ENCODE measurements at places on chromosomes 3 and 15.

DNA sequence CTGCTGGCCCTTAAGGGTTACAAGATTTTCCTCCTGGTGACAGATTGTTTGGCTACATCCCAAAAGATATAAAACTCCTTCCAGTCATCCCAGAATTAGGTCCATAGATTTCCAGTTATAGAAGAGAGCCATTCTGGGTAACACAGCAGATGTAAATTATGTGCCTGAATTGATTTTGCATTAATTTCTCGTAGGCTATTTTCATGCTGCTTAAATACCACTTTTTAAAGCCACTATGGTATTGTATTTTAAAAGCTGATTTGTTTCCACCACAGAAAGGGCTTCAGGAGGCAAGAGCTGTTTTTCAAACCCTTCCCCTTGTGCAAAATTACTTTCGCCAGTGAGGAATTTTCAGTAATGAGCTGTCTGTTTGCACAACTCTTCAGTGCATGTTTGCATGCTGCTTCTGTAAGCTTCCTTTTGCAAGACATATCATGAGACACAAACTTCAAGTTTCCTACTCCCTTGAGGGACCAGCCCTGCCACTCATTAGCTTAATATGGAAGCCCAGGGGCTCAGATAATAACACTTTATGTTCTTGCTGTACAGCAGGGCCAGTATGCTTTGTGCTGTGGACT lies 105.4 kb upstream of the TNIK start:
- DNase-seq: peak; percentile 11

GRCh38 chr15:51349156-51349844 lies 7.8 kb downstream of the GLDN start:
- no peak for DNase-seq

DNA sequence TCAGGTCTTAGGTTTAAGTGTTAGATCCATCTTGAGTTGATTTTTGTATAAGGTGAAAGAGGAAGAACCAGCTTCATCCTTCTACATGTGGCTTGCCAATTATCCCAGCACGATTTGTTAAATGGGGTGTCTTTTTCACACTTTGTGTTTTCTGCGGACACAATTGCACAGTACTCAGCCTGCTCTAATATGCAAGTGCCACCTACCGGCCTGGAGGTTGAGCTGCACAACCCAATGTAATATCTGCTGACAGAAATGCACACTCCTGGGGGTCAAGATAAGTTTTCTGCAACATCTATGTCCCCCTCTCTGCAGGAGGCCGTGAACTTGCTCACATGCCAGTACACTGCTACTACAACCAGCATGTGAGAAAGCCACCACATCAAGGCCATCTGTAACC lies 791.9 kb upstream of the ROBO1 start:
- DNase-seq: no peak

DNA sequence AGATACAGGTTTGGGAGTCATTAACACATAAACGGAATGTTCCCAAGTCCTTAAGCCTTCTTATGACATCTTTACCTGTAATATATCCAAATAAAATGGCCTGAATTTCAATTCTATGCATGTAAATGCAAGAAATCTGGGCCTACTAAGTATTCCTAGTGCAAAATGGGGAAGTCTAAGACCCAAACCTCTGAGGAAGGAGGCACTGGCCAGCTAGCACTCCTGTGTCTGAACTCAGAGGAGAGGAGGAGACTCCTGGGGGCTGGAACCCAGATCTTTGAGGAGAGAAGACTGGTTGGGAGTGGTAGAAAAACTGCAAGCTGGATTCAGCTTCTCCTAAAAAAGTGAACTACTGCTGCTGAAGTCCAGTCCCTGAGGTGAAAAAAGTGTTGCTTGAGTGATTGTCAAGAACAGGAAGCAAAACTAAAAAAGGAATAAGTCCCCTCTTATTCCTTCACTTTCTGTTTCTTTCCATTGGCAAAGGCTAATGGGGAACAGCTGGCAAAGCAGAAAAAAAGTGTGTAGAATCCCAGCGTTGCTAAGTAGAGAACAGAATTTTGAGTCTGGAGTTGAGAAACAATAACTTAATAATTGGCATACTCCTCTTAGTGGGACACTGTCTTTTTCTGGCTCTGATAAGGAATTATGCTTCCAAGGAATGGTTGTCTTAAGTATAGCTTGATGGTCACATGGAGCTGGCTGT lies 54.8 kb upstream of the ATP2C1 start:
- DNase-seq: no peak

DNA sequence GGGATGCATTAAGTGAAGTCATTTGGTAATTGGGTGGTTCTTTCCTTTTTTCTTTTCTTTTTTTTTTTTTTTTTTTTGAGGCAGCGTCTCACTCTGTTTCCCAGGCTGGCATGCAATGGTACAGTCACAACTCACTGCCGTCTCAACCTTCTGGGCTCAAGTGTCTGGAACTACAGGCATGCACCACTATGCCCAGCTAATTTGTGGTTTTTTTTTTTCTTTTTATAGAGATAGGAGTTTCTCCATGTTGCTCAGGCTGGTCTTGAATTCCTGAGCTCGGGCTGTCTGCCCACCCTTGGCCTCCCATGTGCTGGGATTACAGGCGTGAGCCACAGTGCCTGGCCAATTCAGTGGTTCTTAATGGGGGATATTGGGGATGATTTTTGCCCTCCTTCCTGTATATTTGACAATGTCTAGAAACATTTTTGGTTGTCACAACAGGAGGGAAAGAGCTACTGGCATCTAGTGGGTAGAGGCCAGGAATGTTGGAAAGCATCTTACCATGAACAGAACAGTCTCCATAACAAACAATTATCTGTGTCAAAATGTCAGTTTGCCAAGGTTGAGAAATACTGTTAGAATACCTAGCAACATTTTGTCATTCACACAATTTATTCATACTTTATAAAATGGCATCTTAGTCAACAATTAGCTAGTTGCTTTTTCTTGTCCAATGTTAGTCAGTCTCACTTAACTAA lies 79.4 kb upstream of the CNTN3 start:
- DNase-seq: no peak

- peak; percentile 3 for DNase-seq
Observed at GRCh38 chr3:140128631-140129030, 193.6 kb downstream of the CLSTN2 start.

DNA sequence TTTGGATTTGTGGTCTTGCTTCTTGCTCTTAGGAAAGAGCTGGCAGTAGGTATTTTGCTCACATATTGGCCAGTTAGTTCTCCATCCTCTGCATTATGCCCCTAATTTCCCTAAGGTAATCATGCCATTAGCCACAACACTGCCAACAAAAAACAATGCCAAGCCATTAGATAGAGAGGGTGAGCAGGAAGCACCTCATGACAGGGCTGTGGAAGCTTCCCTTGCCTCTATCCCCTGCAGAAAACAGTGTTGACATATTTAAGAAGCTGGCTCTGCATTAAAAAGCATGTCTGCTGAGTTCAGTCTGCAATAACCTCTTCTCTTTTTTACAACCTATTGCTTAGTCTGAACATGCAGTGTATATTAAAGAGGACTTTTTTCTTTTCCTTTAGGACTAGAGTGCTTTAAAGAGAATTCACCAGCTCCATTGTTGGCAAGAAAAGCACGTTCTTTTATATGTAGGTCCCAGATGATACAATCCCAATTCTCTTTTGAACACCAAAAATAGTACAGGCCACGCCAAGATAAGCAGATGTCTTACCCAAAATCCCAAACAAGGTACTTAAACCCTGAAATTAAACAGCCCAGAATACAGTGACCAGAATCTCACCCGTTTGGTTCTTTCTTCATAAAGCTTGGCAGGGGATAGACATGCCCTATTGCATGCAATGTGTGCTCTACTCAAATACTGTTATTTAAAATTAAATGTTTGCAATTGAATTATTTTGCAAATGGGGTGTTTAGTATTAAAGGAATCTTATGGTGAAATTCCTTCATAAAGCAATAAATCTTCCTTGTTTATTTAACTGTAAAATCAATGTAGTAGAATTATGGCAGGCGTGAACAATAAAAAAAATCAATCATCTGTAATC lies 93.7 kb upstream of the UBE3A start:
- DNase-seq: no peak

GRCh38 chr3:160150525-160150924 lies 74.7 kb upstream of the C3orf80 start:
- peak; percentile 32 for DNase-seq

DNA sequence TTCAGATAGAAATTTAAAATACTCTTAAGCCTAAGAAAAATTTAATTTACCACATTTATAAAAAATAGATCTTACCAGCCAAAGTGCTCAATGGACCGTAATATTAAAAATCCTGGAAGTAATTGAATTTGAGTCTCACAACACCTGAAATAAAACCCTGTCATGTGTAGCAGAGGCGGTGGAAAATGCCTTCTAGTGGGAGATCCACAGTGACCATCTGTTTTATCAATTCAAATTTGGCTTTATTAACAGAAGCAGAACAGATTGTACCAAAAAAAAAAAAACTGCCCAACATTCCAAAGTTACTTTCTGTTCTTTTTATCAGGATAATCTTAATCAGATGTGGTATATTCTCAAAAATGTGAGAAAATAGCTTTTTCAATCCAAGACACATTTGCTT lies 71.7 kb downstream of the DMXL2 start:
- DNase-seq: no peak

- DNase-seq: no peak
Observed at GRCh38 chr15:90650956-90651689, 66.0 kb upstream of the BLM start.

DNA sequence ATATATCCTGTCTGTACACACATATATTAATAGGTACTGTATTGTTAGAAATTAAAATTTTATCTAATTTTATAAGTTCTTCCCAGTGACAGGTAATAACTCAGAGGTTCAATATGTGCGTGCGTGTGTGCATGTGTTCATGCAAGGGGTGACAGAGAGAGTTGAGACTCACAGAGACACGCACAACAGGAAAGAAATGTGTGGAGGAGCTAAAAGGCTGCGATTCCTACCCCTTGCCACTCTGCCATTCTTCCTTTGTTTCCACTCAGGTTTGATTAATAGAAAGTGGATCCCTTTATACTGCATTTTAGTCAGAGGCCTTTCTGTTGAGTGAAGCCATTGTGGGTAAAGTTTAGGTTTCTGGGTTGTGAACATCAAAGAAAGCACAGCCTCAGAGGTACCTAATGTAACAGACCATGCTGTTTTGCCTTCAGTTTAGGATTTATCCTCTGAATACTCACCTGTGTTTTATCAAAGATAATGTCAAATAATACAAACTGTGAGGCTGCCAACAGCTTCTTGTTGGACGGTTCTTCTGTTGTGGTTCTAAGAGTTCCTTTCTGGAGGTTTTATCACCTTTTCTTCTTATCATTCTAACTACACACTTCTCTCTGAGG lies 182.3 kb downstream of the EPHA3 start:
- DNase-seq: no peak

DNA sequence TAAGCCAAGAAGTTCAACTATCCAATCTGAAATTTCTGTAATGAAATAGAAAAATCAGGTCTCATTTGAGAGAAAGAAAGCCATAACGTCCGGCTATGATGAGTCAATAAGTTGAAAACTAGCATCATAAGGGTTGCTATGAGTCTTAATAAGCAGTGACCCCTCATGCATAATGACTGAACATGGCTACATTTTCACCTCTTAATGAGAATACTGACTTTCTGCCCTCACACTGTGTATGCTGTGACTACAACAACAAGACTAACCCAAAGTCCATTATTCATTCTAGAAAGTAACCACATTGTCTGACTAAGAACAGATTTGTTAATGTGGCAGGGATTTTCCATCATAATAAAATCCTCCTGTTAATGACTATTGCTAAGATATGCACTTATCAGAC lies 884.0 kb upstream of the CADM2 start:
- DNase-seq: no peak

DNA sequence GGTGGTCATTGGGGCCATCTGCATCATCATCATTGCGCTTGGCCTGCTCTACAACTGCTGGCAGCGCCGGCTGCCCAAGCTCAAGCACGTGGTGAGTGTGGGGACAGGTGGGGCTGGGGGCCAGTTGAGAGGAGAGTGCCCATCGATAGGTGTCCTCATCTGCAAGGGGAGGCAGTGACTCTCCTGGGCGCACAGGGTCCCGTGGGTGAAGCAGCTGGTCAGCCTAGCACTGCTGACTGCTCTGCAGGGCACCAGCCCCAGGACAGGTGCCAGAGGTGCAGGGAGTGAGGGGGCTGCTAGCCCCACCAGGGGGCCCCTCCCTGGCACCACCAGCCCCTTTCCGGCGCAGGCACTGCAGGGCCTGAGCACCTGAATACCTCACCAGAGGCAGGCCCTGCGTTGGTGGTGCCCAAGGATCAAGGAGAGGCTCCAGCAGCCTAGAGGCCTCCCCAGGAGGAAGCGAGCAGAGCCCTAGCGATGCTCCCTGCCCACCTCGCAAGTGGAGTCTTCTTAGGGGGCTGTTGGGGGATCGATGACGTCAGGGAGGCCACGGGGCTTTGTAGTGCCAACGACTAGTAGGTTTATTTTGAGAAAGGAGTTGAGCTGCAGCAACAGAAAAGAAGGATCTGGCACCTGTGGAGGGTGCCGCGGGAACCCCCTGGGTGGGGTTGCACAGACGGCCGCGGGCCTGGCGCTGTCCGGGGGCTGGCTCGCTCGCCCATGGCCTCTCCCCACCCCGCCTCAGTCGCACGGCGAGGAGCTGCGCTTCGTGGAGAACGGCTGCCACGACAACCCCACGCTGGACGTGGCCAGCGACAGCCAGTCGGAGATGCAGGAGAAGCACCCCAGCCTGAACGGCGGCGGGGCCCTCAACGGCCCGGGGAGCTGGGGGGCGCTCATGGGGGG lies 976 bp upstream of the ABTB1 start:
- no peak for DNase-seq

- DNase-seq: no peak
Observed at GRCh38 chr15:57370929-57371328, 5.4 kb upstream of the CGNL1 start.

DNA sequence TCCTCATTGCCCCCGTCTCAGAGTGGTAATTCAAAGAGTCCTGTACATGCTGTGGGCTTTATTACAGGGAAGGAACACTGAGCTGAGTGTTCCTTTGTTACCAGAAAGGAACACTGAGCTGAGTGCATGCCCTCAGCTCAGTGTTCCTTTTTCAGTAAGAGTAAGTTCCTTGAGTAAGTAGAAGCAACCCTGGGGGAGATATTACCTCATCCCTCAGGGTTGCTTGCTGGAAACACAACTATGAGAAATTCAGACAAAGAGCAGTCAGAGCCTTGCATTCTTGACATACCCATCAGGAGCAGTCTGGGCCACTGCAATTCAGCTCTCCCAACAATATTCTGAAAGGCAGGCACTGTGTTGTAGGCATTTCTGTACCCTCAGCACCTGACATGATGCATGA lies 17.0 kb downstream of the CHRM5 start:
- DNase-seq: peak; percentile 49

GRCh38 chr15:78304216-78305066 lies 5.0 kb upstream of the SKIC8 start:
- no peak for DNase-seq

DNA sequence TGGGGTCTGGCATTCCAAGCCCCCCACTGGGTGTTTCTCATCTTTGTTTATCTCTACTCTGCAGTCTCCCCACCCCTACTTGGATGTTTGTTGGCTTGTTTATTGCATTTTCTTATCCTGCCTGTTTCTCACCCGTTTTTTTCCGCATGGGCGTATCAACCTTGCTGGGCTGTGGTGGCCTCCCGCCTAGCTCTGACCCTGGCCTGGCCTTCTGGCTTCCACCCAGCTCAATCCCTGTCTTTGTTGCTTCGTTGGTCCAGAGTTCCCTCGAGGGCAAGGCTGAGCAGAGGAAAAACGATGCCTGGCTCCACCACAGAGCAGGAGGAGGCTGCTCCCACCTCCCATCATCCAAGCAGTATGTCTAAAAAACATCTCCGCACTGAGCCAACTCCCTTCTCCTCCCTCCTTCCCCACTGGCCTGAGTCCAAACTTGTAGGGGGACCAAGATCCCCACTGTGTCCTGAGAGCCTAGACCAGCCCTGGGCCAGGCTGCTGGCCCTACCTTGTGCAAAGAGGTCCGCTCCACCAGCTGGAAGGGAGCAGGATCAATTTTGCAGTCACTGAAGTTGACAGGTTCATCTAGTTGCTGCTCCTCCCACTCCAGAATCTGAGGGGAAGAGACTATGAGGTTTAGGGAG lies 9.8 kb downstream of the CLCN2 start:
- DNase-seq: no peak
